ENCODE measurements at places on chromosomes 3 and 15.

DNA sequence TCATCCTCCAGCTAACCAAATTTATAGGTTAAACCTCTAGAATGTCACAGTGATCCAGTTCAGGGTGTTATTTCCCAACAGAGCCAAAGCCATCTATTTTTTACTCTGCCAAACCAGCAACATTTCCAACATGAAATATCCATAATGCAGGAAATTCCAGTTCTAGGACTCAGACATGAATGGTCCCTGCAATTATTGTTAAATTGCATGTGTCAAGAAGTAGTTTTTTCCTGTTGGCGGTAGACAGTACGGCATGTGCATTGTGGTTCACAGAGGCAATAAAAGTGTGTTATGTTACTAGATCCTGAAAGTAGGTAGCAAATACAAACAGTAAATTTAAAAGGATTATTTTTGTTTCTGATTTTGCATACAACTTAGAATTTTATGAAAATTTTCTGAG is 215.7 kb upstream of the THBS1 start:
- DNase-seq = no peak

DNA sequence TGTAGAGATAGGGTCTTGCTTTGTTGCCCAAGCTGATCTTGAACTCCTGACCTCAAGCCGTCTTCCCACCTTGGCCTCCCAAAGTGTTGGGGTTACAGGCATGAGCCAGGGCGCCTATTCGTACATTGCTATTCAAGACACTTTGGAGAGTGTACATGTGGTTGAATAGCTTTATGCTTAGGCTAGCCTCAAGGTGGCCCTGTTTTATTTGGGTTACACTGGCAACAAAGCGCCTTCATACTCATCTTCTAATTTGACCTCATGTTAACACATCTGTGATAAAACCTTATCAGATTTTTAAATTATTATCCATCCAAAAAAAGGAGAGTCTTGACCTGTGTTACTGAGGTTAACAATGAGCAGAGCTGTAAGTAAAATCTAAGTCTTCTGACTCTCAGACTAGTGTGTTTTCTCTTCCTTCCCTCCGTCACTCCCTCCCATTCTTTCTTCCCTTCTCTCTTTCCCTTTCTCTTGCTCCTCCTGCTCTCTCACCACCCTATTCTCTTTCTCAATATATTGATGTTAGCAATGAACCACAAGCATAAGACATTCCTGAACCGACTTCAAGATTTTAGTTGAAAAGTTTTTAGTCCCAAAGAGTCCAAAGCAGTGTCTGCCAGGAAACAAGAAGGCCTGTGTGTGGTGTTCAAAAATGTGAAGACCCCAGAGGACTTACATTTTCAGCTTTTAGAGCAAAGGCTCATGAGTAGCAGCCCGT is 603.7 kb upstream of the CFAP20DC start:
- DNase-seq = no peak

DNA sequence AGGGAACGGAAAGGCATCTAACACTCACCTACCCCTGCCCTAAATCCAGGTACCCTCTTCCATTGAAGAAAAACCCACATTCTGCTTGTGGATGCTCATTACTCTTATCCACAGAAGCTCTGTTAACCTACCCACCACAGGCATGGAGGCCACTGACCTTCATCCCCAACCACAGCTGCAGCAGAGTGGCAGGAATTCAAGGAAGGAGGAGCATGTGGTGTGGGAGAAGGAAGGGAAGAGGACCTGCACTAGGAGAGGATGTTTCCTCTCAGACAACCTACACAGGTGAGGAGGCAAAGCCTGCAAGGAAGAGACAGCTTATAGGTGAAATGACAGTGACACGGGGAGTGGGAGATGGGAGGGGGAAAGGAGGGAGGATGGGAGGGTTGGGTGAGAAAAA is 192.5 kb upstream of the TSC22D2 start:
- no peak for DNase-seq

DNA sequence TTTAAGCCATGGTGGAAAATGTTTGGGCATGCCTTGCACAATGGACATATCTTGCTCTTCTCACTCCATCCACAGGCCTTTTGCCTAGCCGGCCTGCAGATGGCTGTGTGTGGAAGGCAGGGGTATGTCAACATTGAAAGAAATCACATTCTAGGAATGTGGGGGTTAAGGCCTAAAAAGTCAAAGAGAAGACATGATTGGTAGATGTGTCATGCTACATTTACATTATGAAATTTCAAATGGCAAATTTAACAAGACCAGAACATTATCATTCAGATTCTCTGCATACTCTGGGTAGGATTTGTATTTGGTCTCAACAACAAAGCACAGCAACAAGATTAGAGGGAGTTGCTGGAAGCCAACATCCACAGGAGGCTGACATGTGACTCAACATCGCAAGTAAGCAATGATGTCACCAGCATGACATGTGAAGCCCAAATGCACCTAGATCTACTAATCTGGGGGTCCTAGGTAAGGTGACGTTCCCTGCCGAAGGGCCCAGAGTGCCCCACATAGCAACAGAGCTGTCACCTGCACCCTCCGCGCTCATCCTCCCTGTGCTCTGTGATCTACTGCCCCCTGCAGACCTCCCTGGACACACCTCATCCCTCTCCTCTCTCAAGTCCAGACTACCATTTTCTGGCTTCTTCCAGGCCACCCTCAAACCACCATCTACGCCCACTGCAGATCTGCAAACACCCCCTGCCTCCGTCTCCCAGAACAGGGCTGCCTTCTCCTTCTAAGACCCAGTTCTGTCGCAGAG is 39.4 kb downstream of the CLDN18 start:
- peak; percentile 72 for DNase-seq

- DNase-seq = no peak
These were observed 26.3 kb downstream of the CDIN1 start for GRCh38 chr15:36605604-36606263.

DNA sequence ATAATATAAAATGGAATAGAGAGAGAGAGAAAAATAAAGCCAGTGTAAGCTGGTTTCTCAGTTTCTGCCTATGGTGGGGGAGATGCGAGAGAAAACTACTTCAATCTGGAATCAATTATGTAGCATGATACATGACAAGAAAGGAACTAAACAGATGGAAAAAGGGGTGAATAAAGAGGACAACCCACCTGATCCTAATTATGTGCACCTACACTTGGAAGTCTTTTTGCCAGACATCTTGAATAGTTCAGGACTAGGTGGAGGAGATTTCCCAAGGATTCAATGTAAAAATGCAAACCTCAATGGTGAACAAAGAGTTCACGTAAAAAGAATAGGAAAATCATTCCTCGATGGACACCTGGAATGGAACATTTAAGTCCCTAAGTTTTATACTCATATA is 524.4 kb upstream of the RGMA start:
- DNase-seq = no peak

DNA sequence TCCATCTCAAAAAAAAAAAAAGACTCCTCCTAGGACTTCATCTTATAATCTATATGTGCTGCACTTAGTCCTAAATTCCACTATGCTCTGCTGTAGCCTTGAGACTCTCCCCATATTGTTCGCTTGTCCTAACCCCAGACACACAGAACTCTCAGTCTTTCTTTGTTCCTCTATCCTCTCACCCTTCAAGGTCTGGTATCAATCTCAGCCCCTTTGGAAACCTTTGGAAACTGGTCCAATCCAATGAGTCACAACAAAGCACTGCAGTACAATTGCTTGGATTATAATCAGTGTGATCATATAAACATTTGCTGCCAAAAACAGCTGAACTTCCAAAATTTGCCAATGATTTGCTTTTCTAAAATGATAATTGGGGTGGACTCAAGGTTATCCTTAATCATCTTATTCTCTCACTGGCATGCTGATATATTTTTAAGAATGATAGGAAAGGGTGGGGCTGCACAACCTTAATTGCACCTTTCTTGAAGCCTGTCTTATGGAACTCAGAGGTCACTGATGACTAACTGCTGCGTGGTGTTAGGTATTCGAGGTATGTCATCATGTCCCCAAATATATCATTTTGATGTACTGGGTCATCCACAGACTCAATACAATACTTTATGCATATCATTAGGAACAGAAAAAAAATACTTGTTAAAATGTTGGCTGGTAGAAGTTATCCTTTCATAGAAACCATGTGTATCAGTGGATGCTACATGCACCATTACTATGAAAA is 756.7 kb downstream of the NR2F2 start:
- no peak for DNase-seq

DNA sequence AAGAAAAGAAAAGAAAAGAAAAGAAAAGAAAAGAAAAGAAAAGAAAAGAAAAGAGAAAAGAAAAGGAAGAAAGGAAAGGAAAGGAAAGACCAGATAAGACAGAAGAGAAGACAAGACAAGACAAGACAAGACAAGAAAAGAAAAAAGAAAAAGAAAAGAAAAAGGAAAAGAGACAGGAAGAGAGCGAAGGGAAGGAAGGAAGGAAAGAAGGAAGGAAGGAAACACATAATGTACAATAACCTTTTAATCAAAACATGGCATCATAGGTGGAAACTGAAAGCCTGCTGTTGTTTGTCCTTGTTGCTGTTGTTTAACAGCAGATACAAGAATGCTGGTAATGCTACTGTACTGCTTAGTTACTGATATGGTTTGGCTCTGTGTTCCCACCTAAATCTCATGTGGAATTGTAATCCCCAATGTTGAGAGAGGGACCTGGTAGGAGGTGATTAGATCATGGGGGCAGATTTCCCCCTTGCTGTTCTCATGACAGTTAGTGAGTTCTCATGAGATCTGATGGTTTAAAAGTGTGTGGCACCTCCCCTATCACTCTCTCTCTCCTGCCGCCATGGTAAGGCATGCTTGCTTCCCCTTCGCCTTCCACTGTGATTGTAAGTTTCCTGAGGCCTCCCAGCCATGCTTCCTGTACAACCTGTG is 67.3 kb downstream of the MCF2L2 start:
- DNase-seq = no peak

- DNase-seq = no peak
These were observed 208.9 kb downstream of the CHST2 start for GRCh38 chr3:143328451-143328850.

Measured in AG04449 (cell line).